ENCODE measurements at places on chromosomes 1 and 21. TPM values are rescaled to one million over a fixed set of nuclear protein-coding genes. Genes with fewer than 3 reads are reported as not detected.

Gene EPHA8
- total RNA-seq = 0.57 TPM

Gene SFN
- total RNA-seq = 0.29 TPM

Gene FCGR1A
- 0.19 TPM for total RNA-seq

Gene NPHS2
- total RNA-seq = not detected

Gene ZNF648
- total RNA-seq = 0.20 TPM

Gene SELENBP1
- total RNA-seq = 21.6 TPM

Gene CDKN2C
- 10.2 TPM for total RNA-seq

Gene C8A
- not detected for total RNA-seq

Gene DFFB
- total RNA-seq = 4.2 TPM

Gene TMED5
- 20.7 TPM for total RNA-seq

Gene JAM2
- total RNA-seq = 2.0 TPM

Gene KIF17
- 0.56 TPM for total RNA-seq

DNA sequence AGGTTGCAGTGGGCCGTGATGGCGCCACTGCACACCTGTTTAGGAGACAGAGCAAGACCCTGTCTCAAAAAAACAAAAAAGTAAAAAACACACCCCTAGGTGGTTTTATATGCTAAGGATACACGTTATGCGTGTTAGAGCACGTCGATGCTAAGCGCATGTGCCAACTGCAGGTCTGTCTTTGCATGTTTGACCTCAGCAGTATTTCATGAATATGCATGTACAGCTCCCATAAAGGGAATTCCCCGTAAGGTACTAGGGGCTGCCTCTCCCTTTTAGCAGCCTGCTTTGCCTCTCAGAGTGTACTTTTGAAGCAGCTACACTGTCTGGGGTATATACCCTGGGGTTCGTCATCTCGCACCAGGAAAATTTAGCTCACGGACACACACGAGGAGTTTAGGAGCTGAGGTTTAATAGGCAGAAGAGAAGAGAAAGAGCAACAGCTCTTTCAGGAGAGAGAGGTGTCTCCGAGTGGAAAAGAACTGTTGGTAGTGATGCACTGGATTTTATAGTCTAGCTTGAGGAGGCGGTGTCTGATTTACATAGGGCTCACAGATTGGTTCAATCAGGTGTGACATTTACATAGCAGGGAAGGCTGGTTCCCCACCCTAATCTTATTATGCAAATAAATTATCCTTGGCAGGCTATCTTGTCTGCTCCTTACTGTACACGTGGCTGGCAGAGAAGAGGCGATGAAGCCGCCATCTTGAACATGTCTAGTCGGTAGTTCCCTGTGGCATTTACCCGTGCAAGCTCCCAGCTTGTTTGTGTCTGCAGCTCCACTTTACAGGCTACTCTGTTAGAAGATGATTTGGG lies 4.2 kb upstream of the OTUD3 start:
- H3K27ac ChIP-seq = no peak overlapping the region
- no peaks in the 10 kb centered on the region for H3K27me3 ChIP-seq
- no peak for DNase-seq
- no peaks in the 10 kb centered on the region for H3K4me1 ChIP-seq
- no peaks in the 10 kb centered on the region for H3K36me3 ChIP-seq

DNA sequence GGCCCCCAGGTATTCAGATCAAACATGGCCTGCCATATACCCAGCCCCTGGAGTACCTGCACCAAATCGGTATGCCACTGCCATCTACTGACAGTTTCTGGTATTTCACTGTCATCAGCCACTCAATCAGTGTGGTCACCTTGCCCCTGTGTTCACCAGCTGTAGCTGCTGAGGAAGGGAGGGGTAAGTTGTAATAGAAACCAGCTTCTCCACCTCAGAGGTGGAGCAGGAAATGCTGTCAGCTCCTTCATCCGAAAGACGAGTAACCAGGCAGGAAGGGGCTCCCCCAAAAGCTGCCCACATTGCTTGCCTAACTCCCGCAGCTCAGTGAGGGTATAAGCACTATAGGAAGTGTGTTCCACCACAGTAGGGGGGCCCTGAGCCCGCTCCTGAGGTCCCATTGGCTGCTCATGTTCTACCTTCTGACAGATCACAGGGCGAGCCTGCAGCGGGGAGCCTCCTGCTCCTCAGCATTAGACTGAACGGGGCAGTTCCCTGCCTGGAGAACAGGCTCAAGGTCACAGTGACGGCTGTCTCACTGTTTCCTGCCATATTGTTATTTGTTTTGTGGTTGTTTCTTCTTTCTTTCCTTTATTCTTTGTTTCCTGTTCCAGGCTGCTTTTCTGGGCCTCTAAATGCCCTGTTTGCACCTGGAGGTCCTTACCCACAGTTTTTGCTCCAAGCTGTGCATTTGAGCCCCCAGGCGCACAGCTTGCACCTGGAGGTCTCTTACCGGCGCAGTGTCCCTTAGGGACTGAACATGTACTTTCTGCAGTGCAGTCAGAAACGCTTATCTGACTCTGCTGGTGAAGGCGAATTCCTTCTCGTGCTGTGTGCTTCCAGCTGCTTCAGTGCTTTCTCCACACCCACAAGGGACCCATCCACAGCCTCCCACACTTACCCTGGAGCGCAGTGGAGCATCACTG lies 1638.3 kb downstream of the MRPL39 start:
- H3K27me3 ChIP-seq = no peaks in the 10 kb centered on the region
- no peaks in the 10 kb centered on the region for H3K36me3 ChIP-seq
- no peaks in the 10 kb centered on the region for H3K4me1 ChIP-seq
- DNase-seq = no peak
- no peak overlapping the region for H3K4me3 ChIP-seq

DNA sequence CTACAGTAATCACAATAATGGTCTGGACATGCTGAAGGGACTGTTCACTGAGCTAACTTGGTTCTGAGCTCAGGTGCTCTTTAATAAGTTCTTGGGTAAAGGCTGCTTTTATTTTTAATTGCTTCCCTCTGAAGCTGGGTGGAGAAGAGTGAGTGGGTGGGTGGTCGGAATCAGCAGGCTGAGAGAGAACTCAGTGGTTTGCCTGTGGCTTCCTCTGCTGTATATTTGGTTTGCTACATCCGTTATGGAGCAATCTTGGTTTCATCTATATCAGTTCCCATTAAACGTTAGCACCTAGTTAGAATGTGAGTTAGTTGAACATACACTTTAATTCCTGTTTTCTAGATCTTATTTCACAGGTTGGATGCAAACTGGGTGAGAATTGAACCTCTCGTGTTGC lies 23.3 kb downstream of the CNIH4 start:
- peaks cover 4% of the 10 kb centered on the region for H3K36me3 ChIP-seq
- no peaks in the 10 kb centered on the region for H3K27me3 ChIP-seq

DNA sequence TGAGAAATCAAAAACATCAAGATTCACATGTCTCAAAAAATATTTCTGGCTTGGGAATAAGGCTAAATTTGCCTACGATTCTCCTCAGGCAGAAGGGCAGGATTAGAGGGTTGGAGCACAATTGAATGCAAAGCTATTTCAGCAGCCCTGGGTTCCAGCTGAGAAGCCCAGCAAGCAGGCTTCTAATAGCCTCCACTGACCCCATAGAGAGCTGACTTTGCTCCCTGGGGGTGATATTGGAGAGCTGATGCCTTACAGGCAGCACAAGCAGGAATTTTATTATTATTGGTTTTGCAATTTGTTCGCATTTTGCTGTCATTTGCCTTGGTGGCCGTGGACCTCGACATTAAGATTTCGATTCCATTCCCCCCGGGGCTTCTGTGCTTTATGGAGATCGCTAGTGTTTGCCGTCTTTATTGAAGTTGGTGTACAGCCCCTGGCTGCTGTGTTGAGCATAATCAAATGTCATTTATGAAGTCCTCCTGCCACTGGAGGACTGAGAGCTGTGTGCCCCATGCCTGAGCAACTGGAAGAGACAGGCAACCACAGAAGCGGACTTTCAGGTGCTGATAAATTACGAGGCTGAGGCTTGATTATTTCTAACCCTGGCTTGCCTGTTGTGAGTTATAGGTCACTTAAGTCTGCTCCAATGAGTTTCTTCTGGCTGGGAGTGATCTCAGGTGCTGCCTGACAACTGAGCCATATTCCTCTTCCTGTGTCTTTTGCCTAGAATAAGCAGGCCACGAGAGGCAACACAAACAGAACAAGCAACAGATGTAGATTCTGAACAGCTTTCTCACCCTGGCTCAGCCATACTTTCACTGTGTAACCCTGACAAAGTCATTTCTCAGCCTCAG lies 518.4 kb upstream of the CAMK1G start:
- no peaks in the 10 kb centered on the region for H3K36me3 ChIP-seq
- no peak overlapping the region for H3K27ac ChIP-seq
- no peaks in the 10 kb centered on the region for H3K27me3 ChIP-seq
- no peak overlapping the region for H3K4me3 ChIP-seq
- no peak for DNase-seq
- no peaks in the 10 kb centered on the region for H3K4me1 ChIP-seq

- no peak overlapping the region for H3K4me3 ChIP-seq
- no peak overlapping the region for H3K27ac ChIP-seq
- no peaks in the 10 kb centered on the region for H3K4me1 ChIP-seq
- H3K27me3 ChIP-seq = no peaks in the 10 kb centered on the region
These were observed 37.1 kb downstream of the TENT5C start for GRCh38 chr1:117642963-117643362.

DNA sequence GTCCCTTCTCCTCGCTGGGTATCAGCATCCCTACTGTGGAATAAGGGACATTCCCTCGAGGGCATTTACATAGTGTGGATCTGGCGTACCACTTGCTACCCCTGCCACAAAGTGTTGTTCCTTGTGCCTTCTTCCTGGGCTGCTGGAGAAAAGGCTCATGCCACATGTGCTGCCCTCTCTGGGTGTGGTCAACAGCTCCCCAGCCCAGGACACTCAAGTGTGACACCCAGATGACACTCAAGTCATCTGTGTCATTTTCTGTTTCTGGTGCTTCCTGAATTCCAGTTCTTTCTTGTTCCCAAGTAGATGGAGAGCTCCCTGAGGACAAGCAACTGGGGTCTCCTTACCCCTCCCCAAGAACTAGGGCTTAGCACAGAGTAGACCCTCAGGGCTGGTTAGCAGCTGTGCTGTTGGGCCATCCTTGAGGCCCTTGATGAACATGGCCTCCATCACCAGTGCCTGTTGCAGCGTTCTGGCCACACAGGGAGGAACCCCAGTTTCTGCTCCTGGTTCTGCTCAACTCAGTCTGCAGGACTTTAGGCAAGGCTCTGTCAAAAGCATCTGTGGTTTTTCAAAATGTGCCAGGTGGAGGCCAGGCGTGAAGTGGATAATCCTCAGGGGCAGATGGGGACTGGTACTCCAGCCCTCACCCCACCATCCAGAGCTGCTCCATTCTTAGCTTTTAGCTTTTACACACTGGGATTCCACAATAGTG lies 49.0 kb upstream of the CLIC4 start:
- no peak for DNase-seq
- H3K4me3 ChIP-seq = no peak overlapping the region
- H3K27ac ChIP-seq = no peak overlapping the region
- no peaks in the 10 kb centered on the region for H3K36me3 ChIP-seq

DNA sequence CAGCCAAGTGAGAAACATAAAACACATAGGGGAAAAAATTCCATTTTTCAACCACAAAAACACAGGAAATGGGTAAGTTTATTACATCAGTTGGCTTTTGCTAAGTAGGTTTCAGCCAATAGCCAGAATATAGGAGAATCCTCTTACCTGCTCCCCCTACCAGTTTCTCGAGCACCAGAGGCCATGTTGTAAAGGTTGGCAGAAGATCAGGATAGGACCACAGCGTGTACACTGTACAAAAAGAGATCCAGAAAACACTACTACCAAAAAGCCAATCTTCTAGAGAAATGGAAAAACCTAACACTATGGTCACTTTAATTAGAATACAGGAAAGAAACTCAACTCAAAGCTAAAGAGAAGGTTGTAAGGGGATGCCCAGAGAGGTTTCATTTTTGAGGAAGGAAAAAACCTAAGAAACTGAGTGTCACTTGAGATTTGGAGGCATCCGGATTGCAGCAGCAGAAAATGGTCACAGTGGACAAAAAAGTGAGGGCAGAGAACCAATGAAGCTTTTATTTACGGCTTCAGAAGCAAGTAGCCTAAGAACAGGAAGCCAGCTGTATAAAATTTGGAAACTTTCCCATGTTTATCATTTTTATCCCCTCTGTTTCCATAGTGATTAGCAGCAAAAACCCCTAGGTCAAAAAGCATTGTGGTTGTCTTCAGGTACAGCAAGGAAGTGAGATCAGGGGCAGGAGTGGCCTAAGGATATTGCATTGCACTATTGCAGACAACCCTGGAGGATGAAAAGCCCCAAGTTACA lies 2.9 kb downstream of the EIF2D start:
- no peak for DNase-seq
- H3K27me3 ChIP-seq = no peaks in the 10 kb centered on the region
- peaks cover 4% of the 10 kb centered on the region for H3K36me3 ChIP-seq
- no peak overlapping the region for H3K4me3 ChIP-seq

- H3K27ac ChIP-seq = no peak overlapping the region
- H3K27me3 ChIP-seq = no peaks in the 10 kb centered on the region
- H3K36me3 ChIP-seq = no peaks in the 10 kb centered on the region
- H3K4me3 ChIP-seq = no peak overlapping the region
- H3K4me1 ChIP-seq = no peaks in the 10 kb centered on the region
These were observed 199.2 kb downstream of the S1PR1 start for GRCh38 chr1:101435831-101436511.

GRCh38 chr1:145983960-145984830 lies 12.2 kb downstream of the TXNIP start:
- no peaks in the 10 kb centered on the region for H3K27me3 ChIP-seq
- DNase-seq = no peak
- H3K4me1 ChIP-seq = peaks cover 66% of the 10 kb centered on the region
- H3K36me3 ChIP-seq = no peaks in the 10 kb centered on the region

- no peaks in the 10 kb centered on the region for H3K27me3 ChIP-seq
- peaks cover 22% of the 10 kb centered on the region for H3K4me1 ChIP-seq
- DNase-seq = no peak
- H3K36me3 ChIP-seq = no peaks in the 10 kb centered on the region
- H3K27ac ChIP-seq = no peak overlapping the region
These were observed 1.3 kb downstream of the CLSTN1 start for GRCh38 chr1:9822490-9822889.

DNA sequence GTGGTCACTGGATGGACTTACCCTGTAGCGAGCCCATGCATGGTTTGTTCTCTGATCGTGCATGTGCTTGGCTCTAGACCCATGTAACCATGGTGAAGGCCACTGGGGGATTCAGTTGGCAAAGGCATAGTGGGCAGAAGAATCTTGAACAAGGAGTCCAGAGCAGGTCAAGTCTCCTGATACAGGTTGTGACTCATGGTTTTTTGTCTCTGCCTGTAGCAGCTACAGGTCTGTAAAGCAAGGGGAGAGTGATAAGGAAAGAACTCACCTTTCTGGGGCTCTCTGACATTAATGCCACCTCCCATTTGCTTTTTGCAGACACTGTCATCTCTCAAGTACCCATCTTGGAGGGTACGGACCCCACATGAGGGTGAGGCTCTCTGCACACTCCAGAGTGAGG lies 153.4 kb upstream of the CAMK1G start:
- no peak overlapping the region for H3K27ac ChIP-seq
- H3K36me3 ChIP-seq = no peaks in the 10 kb centered on the region
- no peaks in the 10 kb centered on the region for H3K27me3 ChIP-seq
- no peak for DNase-seq
- H3K4me1 ChIP-seq = no peaks in the 10 kb centered on the region

GRCh38 chr1:226428791-226429461 lies 21.0 kb upstream of the PARP1 start:
- H3K27me3 ChIP-seq = no peaks in the 10 kb centered on the region
- DNase-seq = no peak
- no peaks in the 10 kb centered on the region for H3K4me1 ChIP-seq
- no peak overlapping the region for H3K27ac ChIP-seq
- no peaks in the 10 kb centered on the region for H3K36me3 ChIP-seq
